Effector memory CD8-positive, alpha-beta T cell (primary cell): ENCODE measurements at places on chromosomes 12 and 14.

- peak; percentile 49 for DNase-seq
- H3K36me3 ChIP-seq, result no peaks in the 10 kb centered on the region
- no peak overlapping the region for H3K27ac ChIP-seq
These were observed 62.5 kb downstream of the DRAM1 start for GRCh38 chr12:101939856-101940265.

GRCh38 chr14:88835661-88836060 lies 11.2 kb downstream of the TTC8 start:
- H3K4me3 ChIP-seq, result no peak overlapping the region
- no peaks in the 10 kb centered on the region for H3K4me1 ChIP-seq
- peaks cover 9% of the 10 kb centered on the region for H3K27me3 ChIP-seq
- H3K36me3 ChIP-seq, result no peaks in the 10 kb centered on the region
- no peak for DNase-seq

DNA sequence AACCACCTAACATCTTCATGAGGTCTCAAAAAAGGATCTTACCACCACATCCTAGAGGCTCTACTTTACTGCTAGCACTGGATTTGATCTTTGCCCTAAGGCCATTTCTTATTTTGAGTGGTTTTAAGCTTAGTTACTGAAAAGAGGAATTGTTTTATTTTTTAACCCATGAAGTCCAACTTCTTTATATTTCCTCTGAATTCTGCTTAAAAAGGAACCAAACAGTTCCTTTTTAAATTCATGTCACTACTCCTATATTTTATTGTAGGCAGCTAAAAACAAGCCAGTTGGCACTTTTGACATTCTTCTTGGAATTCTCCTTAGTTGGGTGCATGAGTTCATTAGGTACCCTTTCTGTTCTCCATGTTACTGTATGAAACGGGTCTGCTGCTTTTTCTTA lies 76.4 kb downstream of the FGD4 start:
- peaks cover 17% of the 10 kb centered on the region for H3K27me3 ChIP-seq
- no peak overlapping the region for H3K4me3 ChIP-seq
- H3K4me1 ChIP-seq, result no peaks in the 10 kb centered on the region
- no peak overlapping the region for H3K27ac ChIP-seq
- no peak for DNase-seq

DNA sequence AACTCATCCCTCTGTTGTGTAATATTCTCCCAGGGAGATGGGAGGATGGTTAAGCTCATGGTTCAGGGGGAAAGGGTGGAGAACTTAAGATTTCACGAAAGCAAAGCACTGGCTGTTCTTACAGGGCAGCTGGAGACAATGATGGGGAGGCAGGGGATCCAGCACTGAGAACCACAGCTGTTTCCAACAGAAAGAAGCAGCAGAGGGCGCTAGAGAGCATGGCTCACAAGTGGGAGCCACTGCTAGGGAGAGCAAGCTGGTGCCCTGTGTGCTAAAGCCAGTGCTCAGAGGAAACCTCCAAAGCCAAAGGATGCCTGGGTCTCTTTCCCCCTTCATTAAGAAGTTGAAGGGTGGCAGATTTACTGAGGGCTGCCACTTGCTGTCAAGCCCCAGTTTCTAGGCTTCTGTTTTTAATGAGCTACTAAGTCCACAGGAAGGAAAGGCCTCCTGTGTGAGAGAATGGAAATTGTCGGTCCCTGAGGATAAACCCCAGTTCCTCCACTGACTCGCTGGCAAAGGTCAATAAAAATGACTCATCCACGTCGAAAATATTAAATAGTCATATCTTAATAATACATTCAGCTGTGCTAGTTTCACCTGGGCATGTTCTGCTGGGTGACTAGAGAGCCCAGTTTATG lies 199.7 kb downstream of the ANO2 start:
- H3K27me3 ChIP-seq, result peaks cover 51% of the 10 kb centered on the region
- H3K4me3 ChIP-seq, result no peak overlapping the region
- H3K27ac ChIP-seq, result no peak overlapping the region
- H3K4me1 ChIP-seq, result no peaks in the 10 kb centered on the region
- H3K36me3 ChIP-seq, result no peaks in the 10 kb centered on the region
- DNase-seq, result no peak

GRCh38 chr12:7101047-7101693 lies 7.8 kb downstream of the C1RL start:
- H3K27ac ChIP-seq, result peak overlapping the region; percentile 70
- peaks cover 17% of the 10 kb centered on the region for H3K36me3 ChIP-seq
- peaks cover 30% of the 10 kb centered on the region for H3K4me1 ChIP-seq
- H3K27me3 ChIP-seq, result no peaks in the 10 kb centered on the region

DNA sequence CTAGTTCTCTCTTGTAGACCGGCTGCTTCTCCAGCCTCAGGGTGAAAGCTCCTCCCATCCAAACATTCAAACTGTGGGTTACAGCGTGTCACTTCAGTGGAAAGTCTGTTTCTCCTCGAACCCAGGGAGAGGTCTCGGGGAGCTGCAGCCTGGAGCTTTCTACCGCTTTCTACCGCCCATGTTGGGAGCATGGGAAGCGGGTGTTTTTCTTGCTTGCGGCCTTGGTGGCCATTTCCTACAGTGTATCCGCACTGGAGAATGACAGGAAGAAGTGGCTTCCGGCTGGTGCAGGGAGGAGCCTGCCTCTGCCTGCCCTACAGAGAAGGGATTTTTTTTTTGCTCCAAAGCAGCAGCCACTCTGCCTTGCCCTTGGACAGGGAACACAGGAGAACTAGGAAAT lies 21.2 kb downstream of the ZFP36L1 start:
- H3K27me3 ChIP-seq, result no peaks in the 10 kb centered on the region
- DNase-seq, result no peak
- peaks cover 40% of the 10 kb centered on the region for H3K4me1 ChIP-seq
- H3K36me3 ChIP-seq, result no peaks in the 10 kb centered on the region

- H3K4me1 ChIP-seq, result no peaks in the 10 kb centered on the region
- no peak overlapping the region for H3K4me3 ChIP-seq
- DNase-seq, result no peak
- H3K27ac ChIP-seq, result no peak overlapping the region
These were observed 33.7 kb upstream of the PYGL start for GRCh38 chr14:50977863-50978528.

GRCh38 chr12:65313719-65314317 lies 35.3 kb downstream of the MSRB3 start:
- no peak overlapping the region for H3K27ac ChIP-seq
- no peak for DNase-seq
- no peaks in the 10 kb centered on the region for H3K36me3 ChIP-seq
- H3K4me1 ChIP-seq, result no peaks in the 10 kb centered on the region
- no peak overlapping the region for H3K4me3 ChIP-seq
- H3K27me3 ChIP-seq, result peaks cover 14% of the 10 kb centered on the region

GRCh38 chr12:51403159-51403558 lies 12.0 kb upstream of the GALNT6 start:
- no peaks in the 10 kb centered on the region for H3K36me3 ChIP-seq
- H3K4me3 ChIP-seq, result no peak overlapping the region
- peak overlapping the region; percentile 12 for H3K27ac ChIP-seq
- DNase-seq, result no peak
- H3K4me1 ChIP-seq, result no peaks in the 10 kb centered on the region

DNA sequence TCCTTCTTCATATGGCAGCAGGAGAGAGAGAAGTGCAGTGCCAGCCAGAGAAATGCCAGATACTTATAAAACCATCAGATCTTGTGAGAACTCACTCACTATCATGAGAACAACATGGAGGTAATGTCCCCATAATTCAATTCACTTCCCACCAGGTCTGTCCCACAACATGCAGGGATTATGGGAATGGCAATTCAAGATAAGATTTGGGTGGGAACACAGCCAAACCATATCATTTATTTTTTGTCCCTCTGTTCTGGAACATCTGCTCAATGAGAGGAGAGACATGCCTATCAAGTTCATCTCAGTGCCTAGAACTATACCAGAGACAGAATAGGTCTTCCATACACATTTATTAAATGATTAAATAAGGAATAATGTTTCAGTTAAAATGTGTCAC lies 543.5 kb downstream of the NRXN3 start:
- H3K27ac ChIP-seq, result no peak overlapping the region
- H3K4me1 ChIP-seq, result no peaks in the 10 kb centered on the region
- no peak overlapping the region for H3K4me3 ChIP-seq
- DNase-seq, result no peak
- no peaks in the 10 kb centered on the region for H3K27me3 ChIP-seq

DNA sequence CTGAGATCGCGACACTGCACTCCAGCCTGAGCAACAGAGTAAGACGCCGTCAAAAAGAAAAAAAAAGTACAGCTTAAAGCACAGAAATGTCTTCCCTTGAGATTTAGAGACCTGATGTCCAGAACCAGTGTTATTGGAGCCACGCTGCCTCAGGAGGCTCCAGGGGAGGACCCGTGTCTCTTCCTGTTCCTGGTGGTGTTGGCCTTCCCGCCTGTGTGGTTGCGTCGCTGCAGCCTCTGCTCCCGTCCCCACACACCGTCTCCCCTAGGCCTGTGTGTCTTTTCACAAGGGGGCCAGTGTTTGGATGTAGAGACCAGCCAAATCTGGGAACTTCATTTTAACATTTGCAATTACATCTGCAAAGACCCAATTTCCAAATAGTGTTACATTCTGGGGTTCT lies 8.6 kb upstream of the FBRSL1 start:
- H3K4me3 ChIP-seq, result no peak overlapping the region
- peaks cover 26% of the 10 kb centered on the region for H3K4me1 ChIP-seq
- no peak for DNase-seq
- H3K27me3 ChIP-seq, result peaks cover 9% of the 10 kb centered on the region
- H3K36me3 ChIP-seq, result peaks cover 12% of the 10 kb centered on the region
- H3K27ac ChIP-seq, result no peak overlapping the region

DNA sequence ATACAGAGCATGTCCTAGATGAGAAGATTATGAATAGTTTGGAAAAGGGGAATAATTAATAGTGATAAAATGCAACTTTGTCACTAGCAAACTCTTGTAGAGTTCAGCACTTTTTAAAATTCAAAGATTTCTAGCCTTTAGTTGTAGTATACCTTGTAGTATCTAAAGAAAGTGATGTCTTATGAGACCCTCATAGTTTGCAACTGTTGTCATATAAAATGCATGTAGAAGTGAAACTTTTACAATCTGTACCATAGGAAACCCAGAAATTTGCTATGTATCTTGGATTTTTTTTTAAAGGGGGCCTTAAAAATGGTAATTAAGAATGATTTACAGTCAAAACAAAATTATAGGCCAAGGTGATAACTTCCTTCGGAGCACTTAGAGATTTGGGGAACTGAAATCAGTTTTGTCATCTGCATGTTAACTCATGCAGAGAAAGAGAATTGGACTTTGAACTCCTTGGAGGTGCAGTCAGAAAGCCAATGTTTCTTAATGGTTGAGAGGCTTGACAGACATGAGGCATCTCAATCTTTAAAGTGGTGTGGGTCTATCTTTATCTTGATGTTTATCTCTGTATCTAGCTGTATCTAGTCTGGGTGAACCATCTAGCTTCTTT lies 1.3 kb downstream of the LRRK2 start:
- H3K36me3 ChIP-seq, result no peaks in the 10 kb centered on the region
- H3K4me1 ChIP-seq, result peaks cover 4% of the 10 kb centered on the region
- no peak for DNase-seq
- no peak overlapping the region for H3K4me3 ChIP-seq

DNA sequence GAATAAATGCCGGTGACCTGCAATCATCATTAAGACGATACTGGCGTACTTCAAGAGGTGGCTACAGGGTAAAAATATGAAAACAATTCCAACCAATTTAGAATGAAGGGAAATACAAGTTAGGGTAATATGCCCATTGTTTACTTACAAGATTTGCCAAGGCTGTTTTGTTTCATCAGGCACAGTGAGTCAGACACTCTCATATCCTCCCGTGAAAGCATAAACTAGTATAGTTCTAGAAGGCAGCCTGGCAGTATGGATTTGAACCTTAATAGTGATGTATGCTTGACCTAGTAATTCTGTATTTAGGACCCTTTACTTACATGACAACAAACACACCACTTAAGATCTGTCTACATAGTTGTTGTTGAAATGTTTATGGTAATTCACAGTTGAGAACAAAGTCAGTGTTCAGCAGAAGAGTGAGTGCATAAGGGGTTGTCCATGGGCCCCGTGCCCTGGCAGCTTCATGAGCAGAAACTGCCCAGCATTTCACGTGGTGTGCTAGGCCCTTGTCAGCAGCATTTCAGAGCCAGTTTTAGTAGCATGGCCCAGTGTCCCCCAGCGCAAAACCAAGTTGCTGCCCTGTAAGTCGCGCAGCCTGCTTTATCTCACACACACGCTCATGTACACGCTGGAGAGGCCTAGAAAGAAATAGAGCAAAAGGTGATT lies 80.8 kb downstream of the EP400 start:
- H3K4me3 ChIP-seq, result no peak overlapping the region
- DNase-seq, result no peak
- H3K27me3 ChIP-seq, result no peaks in the 10 kb centered on the region
- peaks cover 3% of the 10 kb centered on the region for H3K4me1 ChIP-seq
- peaks cover 81% of the 10 kb centered on the region for H3K36me3 ChIP-seq
- no peak overlapping the region for H3K27ac ChIP-seq

- H3K4me1 ChIP-seq, result no peaks in the 10 kb centered on the region
- H3K36me3 ChIP-seq, result no peaks in the 10 kb centered on the region
- no peak for DNase-seq
- H3K4me3 ChIP-seq, result no peak overlapping the region
- H3K27ac ChIP-seq, result no peak overlapping the region
These were observed 271.3 kb upstream of the TMPO start for GRCh38 chr12:98244136-98244535.

GRCh38 chr14:67418401-67419191 lies 6.6 kb upstream of the PLEK2 start:
- peaks cover 7% of the 10 kb centered on the region for H3K27me3 ChIP-seq
- no peak overlapping the region for H3K27ac ChIP-seq
- DNase-seq, result no peak

- no peaks in the 10 kb centered on the region for H3K27me3 ChIP-seq
- no peak overlapping the region for H3K4me3 ChIP-seq
- no peaks in the 10 kb centered on the region for H3K36me3 ChIP-seq
These were observed 272.8 kb downstream of the KSR2 start for GRCh38 chr12:117695956-117696355.

GRCh38 chr12:14454098-14454907 lies 88.8 kb downstream of the ATF7IP start:
- H3K4me1 ChIP-seq, result peaks cover 62% of the 10 kb centered on the region
- peak; percentile 27 for DNase-seq
- peak overlapping the region; percentile 13 for H3K4me3 ChIP-seq
- H3K36me3 ChIP-seq, result peaks cover 78% of the 10 kb centered on the region
- no peaks in the 10 kb centered on the region for H3K27me3 ChIP-seq

DNA sequence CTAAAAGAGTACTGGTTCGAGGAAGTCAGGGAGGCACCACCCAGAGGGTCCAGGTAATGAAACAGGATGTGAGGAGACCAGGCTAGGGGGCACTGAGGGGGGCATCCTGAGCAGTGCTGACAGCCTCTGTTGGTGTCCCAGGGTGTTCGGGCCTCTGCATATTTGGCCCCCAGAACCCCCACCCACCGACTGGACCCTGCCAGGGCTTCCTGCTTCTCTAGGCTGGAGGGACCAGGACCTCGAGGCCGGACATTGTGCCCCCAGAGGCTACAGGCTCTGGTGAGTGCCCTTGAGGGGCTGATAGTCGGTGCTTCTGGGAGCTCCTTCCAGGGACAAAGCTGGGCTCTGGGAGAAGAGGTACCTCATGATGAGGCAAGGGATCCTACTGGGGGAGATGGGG lies 2.6 kb downstream of the TROAP start:
- H3K4me1 ChIP-seq, result peaks cover 12% of the 10 kb centered on the region
- peak overlapping the region; percentile 13 for H3K27ac ChIP-seq
- no peak overlapping the region for H3K4me3 ChIP-seq
- no peak for DNase-seq
